Stimulated activated CD4-positive, alpha-beta T cell treated with anti-CD3 and anti-CD28 coated beads, Interleukin-15, amount 100 ng/mL, for 48 hours (primary cell): ENCODE measurements at places on chromosomes 7 and 10.

DNA sequence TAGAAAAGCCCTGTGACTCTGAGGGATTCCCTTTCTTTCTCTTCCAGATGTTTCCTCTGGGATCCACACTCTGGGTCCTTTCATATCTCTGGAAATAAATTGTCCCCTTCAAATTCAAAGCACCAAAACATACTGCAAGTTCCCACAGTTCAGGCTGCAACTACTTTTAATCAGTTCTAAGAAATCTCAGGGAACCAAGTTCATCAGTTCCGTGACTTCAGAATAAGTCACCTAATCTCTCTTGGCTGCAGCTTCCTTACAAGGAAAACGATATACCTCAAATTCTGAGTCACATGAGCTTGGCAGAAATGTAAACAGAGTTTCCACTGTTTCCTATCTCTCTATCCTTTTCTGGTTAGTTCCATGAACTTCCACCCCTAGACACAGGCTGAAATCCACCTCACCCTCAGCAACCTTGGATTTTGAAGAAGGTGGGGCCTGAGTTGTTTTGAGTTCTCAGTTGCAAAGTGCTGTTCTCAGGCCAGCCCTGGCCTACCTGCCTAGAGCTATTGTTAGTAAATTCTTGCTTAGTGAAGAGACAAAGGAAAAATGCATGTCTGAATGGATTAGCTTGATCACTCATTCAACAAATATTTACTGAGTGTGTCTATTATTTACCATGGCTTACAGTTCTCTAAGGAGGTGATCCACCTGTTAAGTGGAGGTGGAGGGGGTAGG is 59.3 kb upstream of the IL6 start:
- DNase-seq, result no peak

DNA sequence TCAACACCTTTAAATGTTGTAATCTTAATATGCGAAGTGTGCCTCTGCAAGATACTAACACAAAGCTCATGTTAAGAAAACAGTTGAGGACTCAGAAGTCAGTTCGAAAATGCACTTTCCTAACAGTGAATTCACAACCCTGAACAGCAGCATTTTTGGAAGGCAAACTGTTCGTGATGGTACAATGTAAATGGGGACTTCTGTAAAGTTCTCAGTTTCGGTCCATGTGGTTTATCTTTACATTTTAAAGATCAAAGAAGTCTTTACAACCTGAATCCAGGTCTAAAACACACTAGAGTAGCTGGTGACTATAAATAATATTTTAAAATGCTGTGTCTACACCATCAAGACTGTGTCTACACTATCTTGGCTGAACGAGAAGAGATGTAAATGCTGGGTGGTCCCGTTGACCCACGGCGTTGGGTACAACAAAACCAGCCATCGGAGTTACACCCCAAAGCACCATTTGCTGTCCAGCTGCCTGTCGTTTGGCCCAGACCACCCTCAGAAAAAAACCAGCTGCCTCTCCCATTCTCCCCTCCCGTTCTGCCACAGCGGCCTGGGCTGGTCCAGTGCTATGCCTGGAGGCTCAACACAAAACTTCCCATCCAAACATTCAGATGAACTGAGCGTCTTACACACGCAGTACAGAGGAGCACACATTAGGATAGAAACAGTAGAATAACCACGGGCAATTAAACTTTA is 42.9 kb downstream of the MKI67 start:
- no peak for DNase-seq

DNA sequence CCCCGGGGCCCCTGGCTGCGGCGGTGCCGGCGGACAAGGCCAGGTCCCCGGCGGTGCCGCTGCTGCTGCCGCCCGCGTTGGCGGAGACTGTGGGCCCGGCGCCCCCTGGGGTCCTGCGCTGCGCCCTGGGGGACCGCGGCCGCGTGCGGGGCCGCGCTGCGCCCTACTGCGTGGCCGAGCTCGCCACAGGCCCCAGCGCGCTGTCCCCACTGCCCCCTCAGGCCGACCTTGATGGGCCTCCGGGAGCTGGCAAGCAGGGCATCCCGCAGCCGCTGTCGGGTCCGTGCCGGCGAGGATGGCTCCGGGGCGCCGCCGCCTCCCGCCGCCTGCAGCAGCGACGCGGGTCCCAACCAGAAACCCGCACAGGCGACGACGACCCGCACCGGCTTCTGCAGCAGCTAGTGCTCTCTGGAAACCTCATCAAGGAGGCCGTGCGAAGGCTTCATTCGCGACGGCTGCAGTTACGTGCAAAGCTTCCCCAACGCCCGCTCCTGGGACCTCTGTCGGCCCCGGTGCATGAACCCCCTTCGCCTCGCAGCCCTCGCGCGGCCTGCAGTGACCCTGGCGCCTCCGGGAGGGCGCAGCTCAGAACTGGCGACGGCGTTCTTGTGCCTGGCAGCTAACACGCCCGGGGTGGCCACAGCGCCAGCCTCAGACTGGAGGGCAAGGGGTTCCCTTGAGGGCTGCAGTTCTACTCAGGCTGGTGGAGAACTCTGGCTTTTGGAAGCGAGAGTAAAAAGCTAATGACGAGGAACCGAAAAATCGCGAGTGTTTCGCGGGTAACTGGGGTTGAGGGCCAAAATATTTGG is 804 bp downstream of the FRAT1 start:
- DNase-seq, result no peak

DNA sequence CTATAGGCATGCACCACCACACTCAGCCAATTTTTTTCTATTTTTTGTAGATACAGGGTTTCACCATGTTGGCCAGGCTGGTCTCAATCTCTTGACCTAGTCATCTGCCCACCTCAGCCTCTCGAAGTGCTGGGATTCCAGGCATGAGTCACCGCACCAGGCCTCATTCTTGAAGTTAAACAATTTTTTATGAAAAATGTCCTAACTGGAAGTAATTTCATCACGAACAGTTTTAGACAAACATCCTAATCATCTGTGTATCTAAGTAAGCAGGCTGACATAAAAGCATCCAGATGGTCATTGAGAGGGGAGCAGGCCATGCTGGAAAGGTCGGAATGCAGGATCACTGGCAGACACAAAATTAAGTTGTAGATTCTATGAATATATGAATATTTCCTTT is 269.1 kb downstream of the ZMYND11 start:
- no peak for DNase-seq
